ENCODE measurements at places on chromosomes 13 and 19.

GRCh38 chr13:98251708-98252107, 74.6 kb upstream of the RNF113B start:
- no peak for DNase-seq

DNA sequence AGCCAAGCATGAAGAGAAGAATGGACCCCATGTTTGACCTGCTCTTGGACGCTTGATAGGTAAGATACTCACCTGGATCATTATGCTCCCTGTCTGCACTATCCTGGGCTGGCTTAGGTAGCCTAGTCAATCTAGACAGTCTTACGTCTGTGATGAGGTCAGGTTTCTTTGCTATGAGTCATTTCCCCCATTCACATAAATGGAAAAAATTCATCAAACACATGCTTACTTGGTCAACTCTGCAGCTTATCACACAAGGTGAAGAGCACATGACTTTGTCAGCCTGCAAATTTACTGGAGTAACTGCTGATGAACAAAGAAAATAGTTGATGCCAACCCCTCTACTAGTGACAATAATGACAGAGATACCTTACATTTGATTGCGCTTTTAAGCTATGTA, 170.0 kb downstream of the NUFIP1 start:
- DNase-seq = no peak

- no peak for DNase-seq
These were observed 19.8 kb upstream of the ATP11A start for GRCh38 chr13:112669881-112670499.

DNA sequence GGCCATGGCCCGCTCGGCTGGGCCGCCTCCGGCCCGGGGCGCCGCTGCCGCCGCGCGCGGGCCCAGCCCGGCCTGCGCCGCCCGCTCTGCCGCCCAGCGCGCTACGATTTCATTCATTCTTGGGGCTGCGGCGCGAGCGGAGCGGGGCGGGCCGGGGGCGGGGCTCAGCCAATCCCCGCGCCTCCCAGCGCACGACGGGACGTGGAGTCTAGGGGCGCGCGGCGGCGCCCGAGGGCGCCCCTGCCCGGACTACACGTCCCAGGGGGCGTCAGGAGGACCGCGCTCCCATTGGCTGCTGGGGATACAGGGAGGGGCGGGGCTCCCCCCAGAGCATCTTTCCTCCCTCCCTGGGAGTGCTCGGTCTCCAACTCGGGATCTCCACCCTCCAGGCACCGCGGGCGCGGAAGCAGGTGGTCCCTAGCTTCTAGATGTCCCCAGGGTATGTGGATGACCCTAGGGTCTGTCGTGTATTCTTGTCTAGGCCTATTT, 5.6 kb upstream of the DPF1 start:
- peak; percentile 72 for DNase-seq

DNA sequence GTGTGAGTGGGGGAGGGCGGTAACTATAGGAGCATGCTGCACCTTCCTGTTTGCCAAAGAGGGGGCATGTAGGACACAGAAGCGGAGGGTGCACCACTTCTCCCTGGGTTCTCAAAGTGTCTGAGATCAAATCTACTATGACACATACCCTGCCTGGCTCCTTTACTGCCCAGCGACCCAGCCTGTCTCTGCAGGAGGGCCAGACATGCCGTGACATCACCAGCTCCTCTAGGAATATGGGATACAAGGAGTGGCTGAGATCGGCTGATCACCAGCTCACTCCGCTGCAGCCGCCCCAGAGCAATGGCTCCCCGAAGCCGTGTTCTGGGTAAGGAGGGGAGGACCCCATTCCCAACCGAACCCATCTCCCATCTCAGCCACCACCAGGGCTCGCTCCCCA, 16.4 kb upstream of the IGFL1 start:
- no peak for DNase-seq

GRCh38 chr19:3520166-3521103, 14.3 kb downstream of the FZR1 start:
- no peak for DNase-seq

DNA sequence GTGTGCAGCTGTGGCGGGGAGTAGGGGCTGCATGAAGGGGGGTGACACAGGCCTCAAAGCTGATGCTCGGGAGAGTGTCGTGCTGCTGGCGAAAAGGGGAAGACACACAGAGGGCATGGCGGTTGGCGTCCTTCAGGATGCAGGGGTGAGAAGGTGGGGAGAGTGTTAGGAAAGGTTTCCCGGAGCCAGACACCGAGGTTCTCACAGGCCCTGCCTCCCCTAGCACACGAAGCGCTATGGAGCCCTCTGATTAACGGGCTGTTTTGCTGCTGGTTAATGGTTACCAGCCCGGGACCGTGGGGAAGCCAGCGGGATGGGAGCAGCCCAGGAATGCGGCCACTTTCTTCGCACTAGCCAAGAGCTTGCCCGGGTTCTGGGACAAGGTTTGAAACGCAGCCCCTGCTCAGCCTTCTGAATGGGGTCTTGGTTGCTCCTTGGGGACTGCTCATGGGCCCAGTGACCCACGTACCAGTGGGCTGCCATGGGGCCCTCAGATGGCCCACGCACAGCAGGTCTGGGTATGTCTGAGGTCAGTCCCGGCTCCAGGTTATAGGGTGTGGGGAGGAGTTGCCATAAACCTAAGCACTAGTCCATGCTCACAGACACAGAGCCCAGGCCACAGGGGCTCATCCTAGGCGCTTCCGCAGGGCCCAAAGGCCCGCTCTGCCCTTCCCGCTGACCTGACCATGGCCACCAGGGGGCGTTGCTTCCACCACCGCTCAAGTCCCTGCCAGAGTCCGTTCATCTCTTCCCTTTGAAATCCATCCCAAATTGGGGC, 31.3 kb upstream of the ISYNA1 start:
- peak; percentile 27 for DNase-seq

DNA sequence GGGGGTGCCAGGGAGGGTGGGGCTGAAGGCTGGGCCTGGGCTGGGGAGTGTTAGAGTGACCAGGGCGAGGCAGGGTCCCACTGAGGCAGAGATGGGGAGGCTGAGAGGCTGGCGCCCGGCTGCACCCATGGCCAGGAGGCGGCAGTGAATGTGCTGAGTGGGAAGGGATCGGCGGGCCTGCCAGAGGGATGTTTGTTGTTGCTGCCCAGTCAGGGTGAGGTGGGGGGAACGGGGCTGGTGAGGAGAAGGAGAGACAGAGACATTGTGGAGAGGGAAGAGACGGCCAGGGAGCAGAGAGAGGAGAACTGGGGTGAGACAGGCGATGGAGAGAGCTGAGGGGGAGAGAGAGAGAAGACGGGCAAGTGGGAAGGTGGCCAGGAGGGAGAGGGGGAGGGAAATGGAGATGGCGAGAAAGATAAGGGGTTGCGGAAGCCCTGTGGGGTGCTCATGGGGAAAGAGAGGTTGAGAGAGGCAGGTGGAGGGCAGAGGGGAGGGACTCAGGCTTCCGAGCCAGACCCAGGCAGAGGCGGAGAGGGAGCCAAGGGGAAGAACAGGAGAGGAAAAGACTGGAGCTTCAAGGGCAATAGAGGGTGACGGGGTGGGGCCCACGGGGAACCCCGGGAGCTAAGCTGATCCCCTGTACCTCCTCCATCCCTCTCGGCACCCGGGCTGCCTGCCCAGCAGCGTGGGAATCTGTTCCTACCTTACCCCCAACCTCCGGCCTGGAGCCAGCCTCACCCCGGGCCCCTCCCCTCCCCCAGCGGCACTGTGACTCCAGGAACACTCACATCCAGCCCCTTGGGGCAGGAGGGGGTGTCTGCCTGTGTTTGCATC, 690 bp upstream of the B3GNT8 start:
- no peak for DNase-seq

DNA sequence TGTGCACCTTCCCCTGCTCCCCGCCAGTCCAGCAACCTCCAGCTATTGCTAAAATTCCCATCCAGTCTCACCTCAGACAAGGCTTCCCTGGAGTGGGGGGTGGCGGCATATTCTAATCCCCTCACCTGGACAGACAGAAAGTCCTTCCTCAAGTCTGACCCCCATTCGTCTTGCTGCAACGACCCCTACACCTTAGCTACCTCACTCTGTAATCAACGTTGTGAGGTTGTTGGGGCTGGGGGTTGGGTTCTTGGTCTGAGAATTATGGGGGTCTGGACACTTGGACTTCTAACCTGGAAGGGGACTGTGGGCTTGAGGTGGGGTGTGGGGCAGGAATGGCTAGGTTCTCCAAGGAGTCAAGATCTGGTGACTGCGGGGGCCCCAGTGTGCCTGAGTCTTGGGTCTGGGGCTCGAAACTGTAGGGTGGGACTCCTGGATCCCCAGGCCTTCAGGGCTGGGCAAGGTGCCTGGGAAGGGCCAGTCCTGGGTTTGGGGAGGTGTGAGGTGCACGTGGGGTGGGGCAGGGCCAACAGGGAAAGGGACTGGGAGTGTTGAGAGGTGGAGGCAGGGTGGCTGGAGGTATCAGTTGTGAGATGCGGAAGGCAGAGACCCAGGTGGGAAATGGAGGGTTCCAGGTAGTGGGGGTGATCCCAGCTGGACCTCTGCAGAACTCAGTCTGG, 1.3 kb downstream of the FOXA3 start:
- DNase-seq = no peak

DNA sequence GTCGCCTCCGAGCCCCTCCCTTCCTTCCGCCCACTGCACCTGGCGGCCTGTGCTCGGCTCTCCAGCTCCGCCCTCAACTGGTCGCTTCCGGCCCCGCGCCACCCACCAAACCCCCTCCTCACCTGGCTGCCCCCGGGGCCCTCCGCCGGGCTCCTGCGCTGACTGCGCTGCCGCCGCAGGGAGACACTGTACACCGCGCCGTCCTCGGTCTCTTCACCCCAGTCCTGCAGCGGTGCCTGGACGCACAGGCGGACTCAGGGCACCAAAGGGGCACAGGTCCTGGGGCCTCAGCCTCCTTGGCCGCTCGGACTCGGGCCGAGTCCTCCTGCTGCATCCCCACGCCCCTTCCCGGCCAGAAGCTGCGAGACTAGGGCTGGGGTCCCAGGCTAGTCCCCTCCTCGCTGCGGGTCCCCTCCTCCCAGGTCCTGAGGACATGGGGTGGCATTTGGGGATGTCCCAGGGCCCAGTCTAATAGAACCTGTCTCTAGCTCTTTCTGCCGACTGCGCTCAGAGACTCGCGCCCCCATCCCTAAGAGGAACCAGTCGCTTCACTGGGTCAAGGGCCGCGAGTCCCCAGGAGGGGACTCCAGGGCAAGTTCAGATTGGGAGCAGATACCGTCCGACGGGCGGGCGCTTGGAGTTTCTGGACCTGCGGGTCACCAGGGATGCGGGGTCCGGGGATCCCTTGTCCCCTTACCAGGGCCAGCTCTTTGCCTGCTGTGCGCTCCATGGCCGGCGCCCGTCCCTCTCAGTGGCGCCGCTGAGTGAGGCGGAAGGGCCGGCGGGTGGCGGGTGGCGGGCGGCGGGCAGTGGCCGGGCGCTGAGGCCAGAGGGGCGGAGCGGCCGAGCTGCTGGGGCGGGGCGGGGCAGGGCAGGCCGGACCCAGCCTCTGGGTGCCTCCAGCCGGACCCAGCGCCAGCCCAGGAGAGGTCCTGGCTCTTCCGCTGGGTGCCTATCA, at the start of gene RGL3:
RGL3 (minus strand) TSS at position 766 of the 958 bp plus-strand sequence; CDS start at position 730, 36 bp downstream.
- DNase-seq = no peak

- no peak for DNase-seq
These were observed 84.0 kb upstream of the LSM14A start for GRCh38 chr19:34088292-34088691.

DNA sequence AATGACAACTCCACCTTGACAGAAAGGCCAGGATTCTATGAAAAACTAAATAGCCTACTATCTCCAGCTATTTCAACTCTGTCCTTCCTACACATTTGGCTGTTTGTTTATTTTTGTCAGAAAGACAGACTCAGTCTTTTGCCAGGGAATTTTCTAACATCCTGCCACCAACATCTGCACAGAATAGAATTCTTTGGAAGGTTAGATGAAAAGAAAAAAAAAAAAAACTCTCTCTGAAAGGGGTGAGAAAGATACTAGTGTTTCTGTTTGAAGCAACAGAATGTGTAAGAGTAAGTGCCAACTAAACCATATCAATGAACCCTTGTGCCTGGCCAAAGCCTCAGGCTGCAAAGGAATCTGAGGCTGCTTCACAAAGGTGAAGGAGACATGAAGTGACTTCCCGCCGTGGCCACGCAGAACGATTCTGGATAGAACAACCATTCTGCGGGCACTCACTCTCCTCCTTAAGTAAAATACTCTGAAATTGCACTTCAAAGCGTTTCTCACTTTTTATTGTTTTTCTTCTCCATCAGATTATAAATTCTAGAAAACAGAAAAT, 498.2 kb downstream of the IRS2 start:
- DNase-seq = no peak

DNA sequence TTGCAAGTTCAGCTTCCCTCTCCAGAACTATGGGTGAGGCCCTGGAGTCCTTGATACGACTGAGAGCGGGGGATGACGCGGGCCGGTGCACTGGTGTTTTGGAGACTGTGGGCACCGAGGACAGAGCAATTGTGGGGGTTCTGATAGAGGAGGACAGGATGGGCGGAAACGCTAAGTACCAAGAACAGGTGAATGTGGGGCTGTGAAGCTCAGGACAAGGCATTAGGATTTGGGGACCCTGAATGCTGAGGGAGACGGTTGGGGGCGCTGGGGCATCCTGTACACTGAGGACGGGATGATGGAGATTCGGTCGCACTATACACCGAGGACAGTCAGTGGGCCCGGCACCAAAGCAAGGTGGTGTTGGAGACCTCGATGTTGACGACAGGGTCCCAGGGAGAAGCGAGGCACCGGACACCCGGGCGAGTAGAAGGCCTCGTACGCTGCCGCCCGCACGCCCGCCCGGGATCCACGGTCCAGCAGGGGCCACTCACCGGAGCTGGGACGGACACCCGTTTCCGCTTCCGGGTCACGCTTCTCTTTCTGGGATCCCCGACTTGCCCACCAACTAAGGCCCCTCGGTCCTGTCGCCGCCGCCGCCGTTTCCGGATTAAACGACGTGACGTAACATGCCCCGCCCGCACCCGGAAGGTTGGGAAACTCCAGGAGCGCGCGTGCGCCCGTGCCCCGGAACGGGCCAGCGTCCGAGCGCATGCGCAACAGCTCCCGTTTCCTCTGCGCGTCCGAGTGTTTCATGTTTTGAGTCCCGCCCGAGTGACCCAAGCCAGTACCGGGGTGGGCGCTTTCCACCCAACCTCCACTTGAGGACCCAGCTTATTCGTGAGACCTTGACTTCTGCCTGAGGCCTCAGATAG, at the start of gene CHMP2A:
CHMP2A (minus strand) TSS at position 612 of the 875 bp plus-strand sequence. CDS start 893 bp downstream, outside the sequence.
- no peak for DNase-seq

- no peak for DNase-seq
These were observed 262.5 kb upstream of the STARD13 start for GRCh38 chr13:33548069-33548468.

DNA sequence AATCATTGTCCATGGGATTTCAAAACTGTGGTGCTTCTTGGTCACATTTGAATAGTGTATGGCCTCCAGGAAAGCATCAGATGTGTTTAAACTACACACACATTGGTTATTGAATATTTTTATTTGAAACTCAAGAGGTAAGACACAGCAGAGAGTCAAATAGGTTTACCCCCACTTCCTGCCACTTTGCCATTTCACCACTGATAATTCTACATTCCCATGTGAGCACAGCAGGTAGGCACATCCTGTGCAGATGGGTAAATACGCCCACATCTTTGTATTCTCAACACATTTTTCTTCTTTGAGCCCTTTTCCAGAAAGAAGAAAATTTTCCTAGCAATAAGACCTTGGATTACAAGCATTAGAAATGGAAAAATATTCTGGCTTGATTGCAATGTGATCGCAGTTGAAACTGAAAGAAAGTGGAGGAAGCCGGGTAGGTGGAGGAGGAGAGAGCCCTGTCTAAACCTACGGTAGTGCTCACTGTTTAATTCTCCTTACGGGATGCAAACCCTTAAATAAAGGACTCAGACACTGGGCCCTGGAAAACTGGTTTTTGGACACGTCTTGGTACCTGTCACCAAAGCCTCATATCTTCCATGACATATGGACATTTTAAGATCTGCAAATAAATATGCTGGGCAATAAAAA, 167.7 kb downstream of the COG6 start:
- DNase-seq = no peak
